ENCODE measurements at places on chromosomes 1 and 21. TPM values are rescaled to one million over a fixed set of nuclear protein-coding genes. Genes with fewer than 3 reads are reported as not detected.

DNA sequence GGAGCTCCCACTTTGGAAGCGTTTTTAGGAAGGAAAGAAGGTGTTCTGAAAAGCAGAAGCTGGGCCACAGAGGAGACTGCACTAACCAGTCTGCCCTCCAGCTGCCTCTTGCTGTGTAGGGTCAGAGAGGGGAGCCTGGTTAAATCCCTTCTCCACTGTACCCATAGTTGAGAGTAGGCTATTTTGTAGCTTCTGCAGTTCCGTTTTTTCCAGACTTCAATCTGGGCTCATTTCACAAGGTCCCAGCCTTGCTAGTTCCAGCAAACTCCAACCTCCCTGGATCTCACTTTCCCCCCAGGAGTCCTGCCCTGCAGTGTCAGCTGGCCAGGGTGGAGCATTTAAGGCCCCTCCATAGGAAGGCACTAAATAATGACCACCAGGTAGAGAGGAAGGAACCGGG, 11.0 kb downstream of the TNN start:
- DNase-seq = no peak

DNA sequence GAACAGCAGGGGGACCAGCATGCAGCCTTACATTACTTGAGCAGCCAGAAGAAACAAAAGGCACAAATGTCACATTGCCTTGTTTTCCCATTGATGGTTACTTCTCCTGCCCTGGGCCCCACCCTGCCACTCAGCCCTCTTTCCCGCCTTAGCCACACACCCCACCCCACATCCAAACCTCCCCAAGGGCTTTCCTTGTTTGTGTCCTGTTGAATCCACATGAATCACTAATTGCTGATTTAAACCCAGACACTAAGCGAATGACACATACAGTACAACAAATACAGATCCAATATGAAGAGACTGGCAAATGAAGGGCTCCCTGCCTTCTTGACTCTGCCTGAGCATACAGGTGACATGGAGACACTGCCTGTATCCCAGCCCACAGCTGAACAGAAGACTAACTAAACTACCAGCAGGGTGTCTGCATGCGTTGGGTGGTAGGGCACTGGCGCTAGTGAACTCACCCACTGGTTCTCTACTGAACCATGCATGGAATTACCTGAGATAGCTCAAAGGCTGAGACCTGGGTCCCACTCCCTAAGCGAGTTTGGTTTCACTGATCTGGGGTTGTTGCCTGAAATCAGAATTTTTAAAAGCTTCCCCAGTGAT, 3.1 kb downstream of the IGSF3 start:
- DNase-seq = no peak

RSPO1 gene
- 6.1 TPM for polyA plus RNA-seq

LORICRIN gene
- not detected for polyA plus RNA-seq

Data from right renal pelvis (tissue), 4 donors.